ENCODE measurements at places on chromosomes 7 and 10.

- no peak for DNase-seq
These were observed 69.1 kb upstream of the WAC start for GRCh38 chr10:28463676-28464395.

DNA sequence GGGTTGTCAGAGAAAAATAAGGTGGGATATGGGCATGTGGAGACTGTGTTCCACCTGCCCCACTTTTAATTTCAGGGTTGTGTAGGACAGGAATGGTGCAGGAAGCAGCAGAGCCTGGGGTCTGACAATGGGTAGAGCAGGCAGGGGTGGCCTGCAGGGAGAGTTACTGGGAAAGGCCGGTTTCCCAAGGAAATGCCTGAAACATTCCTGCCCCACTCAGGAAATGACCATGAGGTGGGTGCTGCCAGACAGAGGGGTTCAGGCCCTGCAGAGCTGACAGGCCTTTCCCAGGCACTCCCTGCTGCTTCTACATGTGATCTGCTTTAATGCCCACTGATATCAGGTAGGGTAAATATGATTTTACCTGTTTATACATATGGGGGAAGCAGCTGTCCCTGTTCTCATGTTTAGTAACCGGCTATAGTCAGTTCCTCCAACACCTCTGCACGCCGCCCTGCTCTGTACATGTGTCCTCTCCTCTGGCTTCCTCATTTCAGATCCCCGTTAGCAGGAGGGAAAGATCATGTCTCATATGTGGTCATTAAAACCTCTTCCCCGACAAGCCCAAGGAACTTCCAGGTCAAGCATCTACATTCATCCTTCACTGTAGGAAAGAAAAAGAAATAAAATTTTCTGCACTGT, 118.6 kb upstream of the PRSS58 start:
- DNase-seq = no peak

DNA sequence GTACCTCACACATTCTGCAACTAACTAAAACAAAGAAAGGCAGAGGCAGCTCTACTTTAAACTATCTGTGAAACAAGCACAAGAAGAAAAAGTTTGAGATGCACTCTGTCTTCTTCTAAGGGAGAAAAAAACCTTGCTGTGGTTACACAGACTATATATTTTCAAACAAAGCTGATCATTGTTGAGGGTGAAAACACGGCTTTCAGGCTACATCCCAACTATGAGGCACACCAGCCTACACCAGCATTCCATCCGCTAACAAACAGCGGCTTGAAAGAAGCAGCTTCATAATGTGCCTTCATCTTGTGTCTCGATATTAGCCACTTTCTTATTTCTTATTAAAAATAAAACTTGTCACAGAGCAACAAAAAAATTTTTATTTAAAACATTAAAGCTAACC, 79.1 kb downstream of the USP6NL start:
- no peak for DNase-seq

DNA sequence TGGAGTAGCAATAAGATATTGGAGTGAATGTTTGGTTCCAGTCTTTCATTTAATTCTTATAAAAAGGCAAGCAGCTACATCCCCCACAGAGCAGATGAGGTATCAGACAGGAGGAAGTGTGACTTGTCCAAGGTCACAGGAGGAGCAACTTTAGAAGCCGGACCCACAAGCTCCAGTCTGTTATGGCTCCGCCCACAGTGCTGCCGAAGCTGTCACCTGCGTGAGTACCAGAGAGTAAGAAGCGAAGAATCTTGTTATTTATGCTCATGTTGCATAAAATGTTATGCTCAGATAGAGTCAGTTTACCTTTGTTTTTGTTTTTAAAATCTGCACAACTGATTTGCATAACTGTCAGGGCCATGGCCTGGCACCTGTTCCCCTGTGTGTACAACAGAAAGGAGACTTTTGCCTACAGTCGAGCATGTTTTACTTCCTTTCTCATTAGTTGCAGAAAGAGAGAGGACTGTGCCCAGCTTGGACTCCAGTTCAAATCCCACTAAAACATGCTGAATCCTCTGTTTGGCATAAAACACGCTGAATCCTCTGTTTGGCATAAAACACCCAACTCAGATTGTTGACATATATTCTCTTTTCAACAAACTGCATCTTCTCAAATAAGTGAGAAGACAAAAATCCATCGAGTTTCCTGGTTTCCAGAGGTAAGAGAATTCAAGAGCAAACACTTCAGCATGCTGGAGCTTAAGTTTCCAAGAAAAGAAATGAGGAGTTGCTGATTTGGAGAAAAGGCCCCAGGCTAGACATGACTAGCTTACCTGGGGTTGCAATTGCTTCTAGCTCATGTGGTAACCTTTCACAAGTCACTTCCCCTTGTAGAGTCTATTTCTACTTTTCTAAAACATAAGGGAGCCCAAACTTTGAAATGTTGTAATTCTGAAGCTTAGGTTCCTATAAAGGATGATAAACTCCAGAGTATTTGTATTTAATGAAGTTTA, 409.8 kb upstream of the ZMIZ1 start:
- no peak for DNase-seq

GRCh38 chr7:98213888-98214810, 2.9 kb downstream of the BHLHA15 start:
- peak; percentile 29 for DNase-seq

DNA sequence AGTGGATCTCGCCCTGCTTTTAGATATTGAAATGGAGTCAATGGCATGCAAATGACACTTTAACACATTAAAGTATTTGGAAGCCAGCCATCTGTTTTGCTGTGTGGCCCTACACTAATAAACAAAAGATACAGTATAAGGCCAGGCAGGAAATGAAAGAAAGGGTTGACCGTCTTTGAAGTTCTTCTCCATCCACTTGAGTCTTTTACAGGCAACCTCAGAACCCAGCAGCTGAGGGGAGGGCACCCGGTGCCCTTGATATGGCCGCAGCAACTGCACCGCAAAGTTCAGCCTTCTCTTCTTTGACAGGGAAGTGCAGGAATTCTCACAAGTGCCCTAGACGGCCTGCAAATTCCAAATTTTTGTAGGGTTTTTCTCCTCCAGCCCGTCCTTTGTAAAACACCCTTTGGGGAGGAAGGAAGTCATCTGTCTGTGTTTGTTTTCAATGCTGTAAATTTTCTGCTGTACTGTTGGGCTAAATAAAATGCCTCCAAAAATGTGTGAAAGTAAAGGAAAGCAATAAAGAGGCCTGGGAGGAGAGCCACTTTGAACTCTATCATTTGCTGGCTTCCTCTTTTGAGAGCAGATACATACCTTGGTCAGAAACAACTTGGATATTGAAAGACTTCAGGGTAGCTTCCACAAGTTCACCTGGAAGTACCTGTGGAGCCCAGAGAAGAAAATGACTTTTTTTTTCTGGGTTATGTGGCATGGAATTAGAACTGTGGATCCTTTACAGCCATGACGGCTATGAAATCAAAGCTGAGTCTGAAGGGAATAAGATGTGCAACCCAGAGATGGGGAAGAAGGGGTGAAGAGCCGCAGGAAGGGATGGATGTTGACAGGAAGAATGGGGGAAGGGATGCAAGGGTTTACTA, 3.6 kb downstream of the HOXA1 start:
- DNase-seq = no peak

DNA sequence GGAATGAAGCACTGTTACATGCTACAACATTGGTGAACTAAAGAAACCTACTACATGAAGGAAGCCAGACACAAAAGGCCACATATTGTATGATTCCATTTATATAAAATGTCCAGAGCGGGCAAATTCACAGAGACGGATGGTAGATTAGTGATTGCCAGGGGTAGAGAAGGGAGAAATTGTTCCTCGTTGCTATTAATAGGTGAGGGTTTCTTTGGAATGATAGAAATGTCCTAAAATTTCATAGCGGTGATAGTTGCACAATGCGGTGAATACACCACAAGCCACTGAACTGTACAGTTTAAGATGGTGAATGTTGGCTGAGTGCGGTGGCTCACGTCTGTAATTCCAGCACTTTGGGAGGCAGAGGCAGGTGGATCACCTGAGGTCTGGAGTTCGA, 29.0 kb downstream of the DENND2A start:
- no peak for DNase-seq

GRCh38 chr10:3933733-3934132, 148.7 kb upstream of the KLF6 start:
- no peak for DNase-seq

- peak; percentile 48 for DNase-seq
These were observed 121.6 kb downstream of the C10orf105 start for GRCh38 chr10:71597821-71598498.

- no peak for DNase-seq
These were observed 4.9 kb downstream of the PURB start for GRCh38 chr7:44880317-44881018.

DNA sequence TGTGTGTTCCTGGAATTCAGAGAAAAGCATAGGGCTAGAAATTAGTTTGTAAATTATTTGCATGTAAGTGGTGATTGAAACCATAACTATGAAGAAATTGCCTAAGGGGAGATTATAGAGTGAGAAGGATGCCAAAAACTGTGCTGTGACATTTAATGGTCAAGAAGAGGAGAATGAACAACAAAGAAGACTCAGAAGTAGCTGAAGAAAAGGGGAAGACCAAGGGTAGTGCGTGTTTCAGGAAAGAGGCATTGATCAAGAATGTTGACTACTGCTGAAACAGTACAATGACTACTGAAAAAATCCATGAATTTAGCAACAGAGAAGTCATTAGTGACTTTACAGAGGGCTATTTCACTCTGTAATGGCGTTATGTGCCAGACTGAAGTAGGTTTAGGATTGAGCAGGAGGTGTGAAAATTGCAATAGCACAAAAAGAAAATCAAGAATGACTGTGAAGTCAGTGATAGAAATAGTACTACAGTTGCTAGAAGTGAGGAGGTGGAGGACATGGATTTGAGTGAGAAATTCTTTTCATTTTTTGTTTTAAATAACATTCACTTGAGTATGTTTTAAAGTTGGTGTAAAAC, 28.9 kb upstream of the SAMD9L start:
- DNase-seq = no peak

DNA sequence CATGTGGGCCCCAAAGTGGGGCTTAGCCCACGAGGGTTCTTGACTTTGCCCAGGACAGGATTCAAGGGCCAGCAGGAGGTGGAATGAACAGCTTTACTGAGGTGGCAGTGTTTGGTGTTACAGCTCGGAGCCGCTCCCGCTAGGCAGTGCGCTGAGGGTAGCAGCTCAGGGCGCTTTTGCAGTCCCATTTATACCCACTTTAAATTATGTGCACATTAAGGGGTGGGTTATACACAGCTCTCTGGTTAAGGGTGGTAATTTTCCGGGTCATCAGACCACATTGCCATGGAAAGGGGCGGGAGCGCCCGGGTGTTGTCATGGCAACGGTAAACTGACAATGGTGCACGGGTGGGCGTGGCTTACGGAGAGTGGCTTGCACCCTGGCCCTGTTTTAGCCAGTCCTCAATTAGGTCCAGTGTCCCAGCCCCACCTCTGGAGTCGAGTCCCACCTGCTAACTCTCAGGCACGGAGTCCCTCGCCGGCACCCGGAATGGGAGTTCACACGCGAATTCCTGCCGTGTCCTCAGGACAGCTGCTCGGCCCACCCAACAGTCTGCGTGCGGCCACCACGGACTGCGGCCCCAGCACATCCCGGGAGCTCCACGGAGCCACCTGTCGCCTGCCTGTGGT, 58.2 kb upstream of the PDGFA start:
- no peak for DNase-seq

GRCh38 chr7:69429911-69430383, 168.3 kb upstream of the AUTS2 start:
- no peak for DNase-seq

DNA sequence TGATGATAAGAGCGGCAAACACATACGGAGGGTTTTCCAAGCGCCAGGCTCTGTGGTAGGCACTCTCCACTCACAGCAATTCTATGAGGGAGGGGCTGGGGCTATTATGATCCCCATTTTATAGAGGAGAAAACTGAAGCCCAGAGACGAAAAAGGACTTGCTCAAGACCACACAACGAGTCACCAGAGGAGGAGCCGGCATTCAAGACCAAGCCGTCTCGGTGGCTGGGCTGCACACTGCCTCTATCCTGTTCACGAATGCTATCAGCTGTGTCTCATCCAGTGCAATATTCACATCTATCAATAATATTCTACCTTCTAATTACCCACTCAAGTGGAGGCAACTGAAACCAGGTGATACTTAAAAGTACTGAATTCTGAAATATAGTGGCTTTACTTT, 67.8 kb upstream of the NMT2 start:
- DNase-seq = no peak

- DNase-seq = no peak
These were observed 1621.6 kb downstream of the REEP3 start for GRCh38 chr10:65142641-65143435.

DNA sequence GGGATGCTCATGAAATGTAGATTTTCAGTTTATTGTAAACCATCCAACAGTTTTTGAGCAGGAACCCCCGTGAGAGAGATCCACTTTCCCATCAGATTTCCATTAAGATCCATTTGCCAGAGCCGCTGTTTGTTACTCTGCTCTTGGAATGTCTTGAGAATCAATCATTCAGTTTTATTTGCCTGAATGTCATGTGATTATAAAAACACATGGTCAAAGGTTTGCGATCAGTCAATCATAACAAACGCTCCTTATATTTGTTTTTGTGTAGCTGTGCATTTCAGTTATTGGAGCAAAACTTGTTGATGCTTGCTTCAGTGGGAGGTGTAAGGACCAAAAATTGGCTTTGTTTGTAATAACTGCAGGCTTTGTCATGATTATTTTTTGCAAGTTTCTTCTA, 155.8 kb upstream of the RHOBTB1 start:
- DNase-seq = no peak

DNA sequence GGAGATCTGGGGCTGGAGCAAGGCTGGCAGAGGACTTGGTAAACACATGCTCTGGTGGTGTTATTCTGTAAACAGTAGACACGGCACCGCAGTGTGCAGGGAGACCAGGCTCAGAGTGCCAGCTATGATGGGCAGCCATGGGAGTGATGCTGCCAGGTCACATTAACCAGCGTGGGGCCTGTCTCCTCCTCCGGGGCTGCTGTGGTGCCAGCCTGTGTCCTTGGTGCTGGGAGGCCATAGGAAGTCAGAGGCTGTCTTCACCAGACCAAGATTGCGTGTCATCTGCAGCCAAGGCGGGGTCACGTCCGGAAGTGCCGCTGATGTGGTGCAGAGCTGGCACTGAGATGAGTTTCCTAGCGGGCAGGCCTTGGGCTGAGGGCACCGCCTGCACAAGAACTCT, 236.0 kb downstream of the GLRX3 start:
- DNase-seq = no peak

DNA sequence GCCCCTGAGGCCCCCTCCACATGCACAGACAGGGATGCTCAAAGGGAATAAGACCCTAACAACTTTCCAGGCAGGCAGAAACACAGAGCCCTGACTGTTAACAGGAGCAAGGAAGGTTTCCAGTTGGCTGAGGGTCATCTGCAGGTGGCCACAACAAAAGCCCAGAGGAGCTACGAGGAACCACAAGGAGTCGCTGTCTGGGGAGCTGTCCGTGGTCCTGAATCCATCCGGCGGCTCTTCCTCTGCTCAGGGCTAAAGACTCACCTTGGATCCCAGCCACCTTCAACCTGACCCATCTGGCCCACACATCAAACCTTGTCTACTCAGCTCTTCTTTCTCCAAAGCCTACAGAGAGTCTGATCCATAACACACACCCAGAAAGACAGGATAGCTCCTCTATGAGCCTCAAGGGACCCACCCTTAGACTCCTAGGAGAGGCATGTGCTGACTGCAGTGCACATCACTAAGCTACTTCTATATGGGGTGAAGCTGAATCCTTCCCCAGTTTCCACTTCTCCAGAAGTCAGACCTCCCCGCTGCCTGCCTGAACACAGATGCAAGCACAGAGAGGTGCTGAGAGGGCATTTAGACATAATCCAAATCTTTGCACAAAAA, 104.0 kb downstream of the SLIT1 start:
- peak; percentile 57 for DNase-seq

Measured in GM12892 (cell line).